HCT116 (cell line): ENCODE measurements at places on chromosomes 11 and 22.

- no peak for DNase-seq
Measured at GRCh38 chr11:24375931-24376330, 120.9 kb upstream of the LUZP2 start.

- DNase-seq = no peak
Measured at GRCh38 chr22:28426346-28427132, 253.1 kb downstream of the TTC28 start.

GRCh38 chr22:41094041-41094593 lies 1.7 kb downstream of the EP300 start:
- no peak for DNase-seq

- no peak for DNase-seq
Measured at GRCh38 chr11:95443386-95443785, 212.4 kb upstream of the SESN3 start.

GRCh38 chr22:47266329-47266728 lies 503.9 kb downstream of the TBC1D22A start:
- DNase-seq = no peak
